ENCODE measurements at places on chromosomes 1 and 21. TPM values are rescaled to one million over a fixed set of nuclear protein-coding genes. Genes with fewer than 3 reads are reported as not detected.

Gene SASS6
- polyA plus RNA-seq: 1.7 TPM

Gene KCNJ15
- polyA plus RNA-seq: 20.0 TPM

Gene CCDC190
- polyA plus RNA-seq: not detected

Gene CHRNB2
- polyA plus RNA-seq: 3.1 TPM

Gene KIAA1614
- polyA plus RNA-seq: 2.4 TPM

Gene TRPM2
- polyA plus RNA-seq: 5.0 TPM

- peaks cover 19% of the 10 kb centered on the region for H3K4me1 ChIP-seq
- H3K4me3 ChIP-seq: no peak overlapping the region
- H3K36me3 ChIP-seq: no peaks in the 10 kb centered on the region
- no peaks in the 10 kb centered on the region for H3K27me3 ChIP-seq
Measured at GRCh38 chr1:233251201-233251720, 44.3 kb downstream of the PCNX2 start.

DNA sequence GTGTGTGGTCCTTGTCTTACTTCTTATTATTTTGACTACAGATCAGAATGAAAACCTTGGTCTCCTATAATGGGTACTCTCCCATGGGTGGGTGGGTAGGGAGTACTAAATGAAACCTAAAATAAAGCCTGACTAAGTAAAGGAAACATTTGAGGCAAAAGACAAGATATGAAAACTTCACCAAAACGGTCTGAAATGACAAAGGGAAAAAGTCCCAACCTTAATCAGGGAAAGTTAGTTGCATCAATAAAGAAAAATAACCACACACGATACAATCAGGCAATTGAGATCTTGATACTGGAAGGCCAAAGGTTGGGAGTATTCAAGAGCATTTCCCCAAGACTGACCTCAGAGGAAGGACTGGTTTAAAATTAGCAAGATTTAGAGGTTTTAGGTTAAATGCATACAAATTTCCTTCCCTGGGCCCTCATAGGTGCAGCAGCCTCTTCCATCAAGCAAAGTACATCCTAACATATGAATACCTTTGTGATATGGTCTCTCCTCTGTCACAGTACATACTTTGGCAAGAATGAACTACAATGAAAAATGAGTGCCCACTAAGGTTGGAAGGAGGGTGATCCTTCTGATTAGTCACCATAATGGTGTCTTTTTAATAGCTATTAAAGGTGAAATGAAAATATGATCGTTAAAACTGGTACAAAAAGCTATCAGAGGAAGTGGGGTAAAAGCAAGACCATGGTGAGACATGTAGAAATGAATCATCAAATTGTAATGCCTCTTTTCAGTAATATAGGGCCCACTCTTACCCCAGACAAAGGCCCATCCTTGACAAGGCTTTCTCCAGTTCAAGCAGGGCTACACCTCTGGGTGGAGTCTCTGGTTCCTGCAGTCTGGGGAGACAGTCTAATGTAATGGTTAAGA lies 15.3 kb upstream of the TNFSF4 start:
- H3K36me3 ChIP-seq: no peaks in the 10 kb centered on the region
- no peak overlapping the region for H3K27ac ChIP-seq
- no peak for DNase-seq
- no peaks in the 10 kb centered on the region for H3K27me3 ChIP-seq
- H3K4me1 ChIP-seq: no peaks in the 10 kb centered on the region
- no peak overlapping the region for H3K4me3 ChIP-seq

DNA sequence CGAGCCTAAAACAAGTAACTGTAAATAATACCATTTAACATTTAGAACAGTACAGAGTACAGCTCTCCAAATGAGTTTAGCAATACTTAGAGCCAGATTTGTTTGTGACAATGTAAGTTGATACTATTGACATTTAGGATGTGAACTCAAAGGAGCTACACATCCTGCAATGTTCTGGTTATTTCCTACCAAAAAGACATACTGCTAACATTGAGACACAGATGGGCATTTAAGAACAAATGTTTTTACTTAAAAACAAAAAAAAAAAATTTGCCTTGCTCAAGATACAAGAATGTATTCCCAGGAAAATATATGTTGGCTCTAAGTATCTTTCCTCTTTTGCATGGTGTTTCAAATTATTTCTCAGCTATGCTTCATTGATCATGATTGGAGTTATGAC lies 1464.8 kb upstream of the PRMT6 start:
- H3K4me3 ChIP-seq: no peak overlapping the region
- DNase-seq: no peak
- H3K36me3 ChIP-seq: no peaks in the 10 kb centered on the region
- no peaks in the 10 kb centered on the region for H3K27me3 ChIP-seq
- no peaks in the 10 kb centered on the region for H3K4me1 ChIP-seq

DNA sequence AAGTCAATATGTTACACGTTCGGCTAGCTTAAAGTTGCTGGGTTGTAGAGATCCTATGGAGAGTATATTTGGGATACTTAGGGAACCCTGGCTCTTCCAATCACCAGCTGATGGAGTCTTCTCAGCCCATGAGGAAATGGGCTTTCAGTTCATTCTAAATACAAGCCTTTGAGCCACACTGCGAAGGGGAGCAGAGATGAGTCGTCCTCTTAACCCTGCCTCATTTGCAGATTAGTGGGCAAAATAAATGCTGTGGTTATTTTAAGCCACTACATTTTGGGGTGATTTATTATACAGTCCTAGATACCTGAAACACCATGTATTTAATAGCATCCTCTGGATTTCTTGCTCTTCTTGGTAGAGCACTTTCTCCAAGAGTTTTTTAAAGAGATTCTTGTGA lies 19.0 kb upstream of the VCAM1 start:
- H3K4me3 ChIP-seq: no peak overlapping the region
- no peaks in the 10 kb centered on the region for H3K27me3 ChIP-seq
- no peaks in the 10 kb centered on the region for H3K36me3 ChIP-seq
- H3K27ac ChIP-seq: no peak overlapping the region

DNA sequence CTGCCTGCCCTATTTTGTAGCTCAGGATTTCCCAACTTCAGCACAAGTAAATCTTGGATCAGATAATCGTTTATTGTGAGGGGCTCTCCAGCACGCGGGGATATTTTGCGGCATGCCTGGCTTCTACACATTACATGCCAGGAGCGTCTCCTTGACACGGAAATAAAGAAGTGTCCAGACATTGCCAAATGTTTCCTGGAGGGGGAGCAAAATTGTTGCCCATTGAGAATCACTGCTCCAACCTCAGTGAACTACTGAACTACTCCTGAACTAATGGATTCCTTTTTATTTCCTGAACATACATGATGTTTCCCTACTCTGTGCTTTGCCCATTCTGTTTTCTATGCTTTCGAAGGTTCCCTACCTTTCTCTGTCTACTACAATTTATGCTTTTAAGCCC lies 1359.1 kb upstream of the ADGRL2 start:
- no peak for DNase-seq
- H3K36me3 ChIP-seq: no peaks in the 10 kb centered on the region
- H3K4me1 ChIP-seq: no peaks in the 10 kb centered on the region
- no peaks in the 10 kb centered on the region for H3K27me3 ChIP-seq
- H3K27ac ChIP-seq: no peak overlapping the region

- H3K27ac ChIP-seq: no peak overlapping the region
- no peak for DNase-seq
- no peaks in the 10 kb centered on the region for H3K27me3 ChIP-seq
Measured at GRCh38 chr1:116335850-116336624, 37.0 kb upstream of the ATP1A1 start.

GRCh38 chr1:48080331-48081255 lies 83.4 kb upstream of the TRABD2B start:
- DNase-seq: no peak
- H3K36me3 ChIP-seq: no peaks in the 10 kb centered on the region
- H3K27me3 ChIP-seq: no peaks in the 10 kb centered on the region
- no peak overlapping the region for H3K27ac ChIP-seq

- no peaks in the 10 kb centered on the region for H3K36me3 ChIP-seq
- H3K4me1 ChIP-seq: peaks cover 38% of the 10 kb centered on the region
- H3K27ac ChIP-seq: no peak overlapping the region
- no peak for DNase-seq
Measured at GRCh38 chr1:19212167-19212566, 2.1 kb upstream of the UBR4 start.

- DNase-seq: no peak
- no peaks in the 10 kb centered on the region for H3K36me3 ChIP-seq
Measured at GRCh38 chr1:172146141-172146850, 274.2 kb upstream of the C1orf105 start.

DNA sequence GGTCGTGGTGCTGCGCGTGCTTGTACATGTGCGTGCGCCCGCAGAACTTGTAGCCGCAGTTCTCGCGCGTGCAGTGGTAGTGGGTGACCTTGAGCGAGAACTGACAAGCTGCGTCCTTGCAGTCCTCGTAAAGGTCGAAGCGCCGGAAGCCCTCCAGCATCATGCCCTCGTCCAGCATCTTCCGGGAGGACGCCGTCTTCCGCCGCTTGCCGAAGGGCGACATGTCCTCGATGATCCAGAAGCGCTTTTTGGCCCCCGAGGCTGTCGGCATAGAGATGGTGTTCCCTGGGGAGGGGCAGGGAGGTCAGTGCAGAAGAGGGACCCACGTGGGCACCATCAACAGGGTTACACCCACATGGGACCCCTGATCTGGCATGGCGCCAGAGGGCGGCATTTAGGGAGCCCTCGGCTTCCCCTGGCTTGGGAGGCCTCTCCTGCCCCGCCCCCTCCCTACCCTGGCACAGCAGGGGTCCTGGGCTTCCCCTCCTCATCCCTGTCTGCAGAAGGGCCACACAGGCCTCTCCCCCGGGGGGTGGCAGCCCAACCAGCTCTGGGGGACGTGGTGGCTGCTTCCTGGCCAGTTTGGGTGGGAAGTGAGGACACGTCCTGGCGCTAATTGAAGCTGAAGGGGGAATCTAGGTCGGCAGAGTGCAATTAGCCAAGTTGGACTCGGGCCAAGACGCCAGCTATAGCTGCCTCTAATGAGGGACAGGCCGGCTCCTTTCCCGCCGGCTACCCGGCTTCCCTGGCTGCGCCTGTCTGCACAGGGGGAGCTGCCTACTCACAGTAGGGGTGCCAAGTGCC lies 156.5 kb downstream of the CASZ1 start:
- no peak overlapping the region for H3K27ac ChIP-seq
- no peaks in the 10 kb centered on the region for H3K4me1 ChIP-seq
- H3K4me3 ChIP-seq: no peak overlapping the region
- peak; percentile 55 for DNase-seq
- no peaks in the 10 kb centered on the region for H3K27me3 ChIP-seq

DNA sequence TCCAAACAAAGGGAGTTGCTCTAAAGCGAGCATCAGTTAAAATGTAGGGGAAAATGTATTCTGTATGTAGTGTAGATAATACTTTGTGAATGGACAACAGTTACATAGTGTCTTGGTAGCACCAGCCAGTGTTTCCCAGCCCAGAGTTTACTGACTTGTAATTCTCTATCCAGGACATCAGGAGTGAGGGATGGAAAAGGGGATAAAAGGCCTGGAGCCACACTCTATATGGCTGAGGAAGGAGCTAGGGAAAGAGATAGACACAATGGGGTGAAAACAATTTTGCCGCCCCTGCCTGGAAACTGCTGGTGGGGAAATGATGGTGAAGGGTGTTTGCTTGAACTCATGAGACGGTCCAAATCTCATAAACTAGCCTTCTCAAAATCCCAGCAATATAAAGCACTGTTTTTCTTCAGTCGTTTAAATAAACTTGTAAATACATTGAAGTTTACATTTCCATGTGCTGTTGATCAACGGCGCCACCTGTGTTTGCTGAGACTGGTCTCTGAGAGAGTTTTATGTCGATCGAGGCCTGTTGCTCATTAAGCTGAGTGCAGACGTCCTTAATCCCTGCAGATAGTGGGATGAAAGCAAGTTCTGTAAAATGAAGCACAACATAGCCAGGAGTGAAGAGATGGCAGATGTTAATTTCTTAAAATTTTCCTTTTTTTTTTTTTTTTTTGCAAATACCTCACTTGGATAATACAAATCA lies 27.9 kb upstream of the AGO1 start:
- no peak overlapping the region for H3K27ac ChIP-seq
- H3K4me1 ChIP-seq: no peaks in the 10 kb centered on the region
- no peak for DNase-seq
- no peaks in the 10 kb centered on the region for H3K27me3 ChIP-seq

- no peaks in the 10 kb centered on the region for H3K27me3 ChIP-seq
- no peak overlapping the region for H3K4me3 ChIP-seq
- no peak for DNase-seq
- no peak overlapping the region for H3K27ac ChIP-seq
- no peaks in the 10 kb centered on the region for H3K36me3 ChIP-seq
- H3K4me1 ChIP-seq: no peaks in the 10 kb centered on the region
Measured at GRCh38 chr1:101451888-101452287, 215.1 kb downstream of the S1PR1 start.

DNA sequence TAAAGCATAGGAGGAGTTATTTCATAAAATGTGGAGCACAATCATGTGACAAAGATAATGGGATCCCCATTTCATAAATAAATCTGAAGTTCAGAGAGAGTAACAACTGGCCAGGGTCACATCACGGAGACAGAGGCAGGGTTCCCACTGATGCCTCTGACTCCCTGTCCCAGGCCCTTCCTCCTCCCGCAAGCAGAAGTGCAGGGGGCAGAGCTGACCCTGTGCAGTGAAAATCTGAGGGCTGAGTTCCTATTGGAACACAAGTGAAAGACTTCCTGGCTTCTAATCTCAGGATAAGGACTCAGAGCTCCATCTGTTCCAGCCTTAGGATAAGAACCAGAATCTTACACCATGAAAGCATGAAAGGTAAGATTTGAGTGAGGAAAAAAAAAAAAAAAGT lies 22.0 kb downstream of the SELL start:
- no peaks in the 10 kb centered on the region for H3K27me3 ChIP-seq
- no peaks in the 10 kb centered on the region for H3K36me3 ChIP-seq
- DNase-seq: no peak
- H3K4me3 ChIP-seq: no peak overlapping the region

- no peaks in the 10 kb centered on the region for H3K27me3 ChIP-seq
- DNase-seq: no peak
- H3K36me3 ChIP-seq: no peaks in the 10 kb centered on the region
- no peak overlapping the region for H3K4me3 ChIP-seq
- no peaks in the 10 kb centered on the region for H3K4me1 ChIP-seq
Measured at GRCh38 chr1:171389171-171389570, 75.2 kb downstream of the FMO4 start.

DNA sequence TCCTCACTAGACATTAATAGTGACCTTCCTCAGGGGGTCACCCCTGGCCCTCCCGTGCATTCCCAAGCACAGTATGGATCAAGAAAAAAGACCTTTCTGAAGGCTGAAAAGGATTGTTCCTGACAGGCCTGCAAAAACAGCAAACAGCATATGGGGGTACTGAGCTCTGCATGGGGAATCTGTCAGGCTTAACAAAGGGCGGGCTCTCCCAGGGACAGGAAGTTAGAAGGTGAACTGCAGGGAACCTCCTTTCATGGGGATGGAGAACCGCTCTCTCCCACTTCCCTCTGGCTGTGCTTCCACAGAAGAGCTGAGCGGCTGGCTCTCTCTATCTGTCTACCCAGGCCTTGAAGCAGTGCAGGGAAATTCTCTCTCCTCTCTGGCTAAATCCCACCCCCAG lies 91.7 kb downstream of the DTL start:
- no peak overlapping the region for H3K4me3 ChIP-seq
- H3K36me3 ChIP-seq: no peaks in the 10 kb centered on the region
- no peaks in the 10 kb centered on the region for H3K4me1 ChIP-seq
- H3K27me3 ChIP-seq: no peaks in the 10 kb centered on the region
- no peak overlapping the region for H3K27ac ChIP-seq
